ENCODE measurements at places on chromosomes 2 and 18.

DNA sequence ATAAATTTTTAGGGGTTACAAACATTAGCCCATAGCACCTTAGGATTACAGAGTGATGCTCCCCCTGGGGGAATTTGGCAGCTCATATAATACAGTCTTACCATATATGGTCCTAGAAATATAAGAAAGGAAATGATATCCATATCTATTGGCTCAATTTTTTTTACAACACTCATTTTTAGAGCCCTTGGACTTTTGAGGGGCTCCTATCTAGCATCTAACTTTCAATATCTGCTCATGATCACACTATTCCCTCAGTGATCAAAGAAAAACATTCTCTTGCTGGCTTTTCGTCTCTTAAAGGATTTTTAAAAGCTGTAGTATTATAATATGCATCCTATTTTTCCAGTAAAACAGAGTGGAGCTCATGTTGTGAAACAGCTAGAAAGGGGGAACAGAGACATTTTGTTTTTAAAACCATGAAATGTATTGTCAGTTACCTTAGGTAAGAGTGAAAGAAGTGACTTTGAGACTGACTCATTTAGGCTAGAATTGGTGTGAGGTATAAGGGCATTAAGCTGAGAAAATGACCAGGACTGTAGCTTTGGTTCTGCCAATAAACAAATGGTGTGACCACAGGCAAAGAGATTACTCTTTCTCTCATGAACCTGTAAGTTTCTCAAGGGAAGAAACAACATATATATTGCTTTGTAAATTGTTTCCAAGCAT, 65.8 kb downstream of the ALPK2 start:
- no peak for DNase-seq

DNA sequence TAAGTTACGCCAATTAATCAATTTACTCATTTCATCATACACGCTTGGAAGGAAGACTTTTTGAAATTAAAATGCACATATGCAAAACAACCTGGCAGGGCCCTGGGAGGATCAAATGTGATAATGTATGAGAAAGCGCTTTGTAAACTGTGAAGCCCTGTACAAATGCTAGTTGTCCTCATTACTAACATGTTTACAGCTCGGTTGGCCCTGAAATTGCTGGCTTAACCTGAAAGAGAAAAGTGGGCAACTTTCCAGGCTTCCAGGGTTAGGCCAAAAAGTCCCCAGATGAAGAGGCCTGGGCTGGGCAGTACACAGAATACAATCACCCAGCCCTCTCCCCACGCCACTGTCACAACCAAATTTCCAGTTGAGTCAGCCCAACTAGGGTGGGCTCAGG, 60.2 kb downstream of the DNMT3A start:
- no peak for DNase-seq

DNA sequence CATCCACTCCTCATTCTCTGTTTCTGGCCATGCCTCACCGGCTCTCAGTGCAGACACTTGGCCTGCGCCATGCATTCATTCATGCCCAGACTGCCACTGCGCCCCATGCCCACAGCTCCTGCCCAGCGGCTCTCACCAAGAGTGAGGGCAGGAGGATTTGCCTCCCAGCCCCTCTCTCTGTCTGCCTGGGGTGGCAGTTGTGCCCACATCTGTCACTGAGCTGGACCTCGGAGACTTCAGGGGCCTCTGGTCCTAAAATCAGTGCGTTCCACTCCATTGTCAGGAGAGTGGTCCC, 75.1 kb downstream of the CIB4 start:
- no peak for DNase-seq

DNA sequence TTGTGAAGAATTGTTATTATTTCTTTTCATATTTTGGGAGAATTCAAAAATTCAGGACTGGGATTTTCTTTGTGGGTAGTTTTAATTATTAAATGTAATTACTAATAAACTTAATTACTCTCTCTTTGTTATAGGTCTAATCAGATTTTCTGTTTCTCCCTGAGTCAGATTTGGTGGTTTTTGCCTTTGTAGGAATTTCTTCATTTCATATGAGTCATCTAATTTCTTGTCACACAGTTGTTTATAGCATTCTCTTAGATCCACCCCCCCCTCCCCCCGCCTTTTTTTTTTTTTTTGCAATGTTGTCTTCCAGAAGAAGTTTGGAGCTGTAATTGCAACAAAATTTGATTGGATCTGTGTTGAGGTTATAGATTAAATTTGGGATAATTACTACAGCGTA, 26.0 kb upstream of the GALR1 start:
- no peak for DNase-seq

GRCh38 chr2:62704654-62705006, 883 bp upstream of the EHBP1 start:
- no peak for DNase-seq

DNA sequence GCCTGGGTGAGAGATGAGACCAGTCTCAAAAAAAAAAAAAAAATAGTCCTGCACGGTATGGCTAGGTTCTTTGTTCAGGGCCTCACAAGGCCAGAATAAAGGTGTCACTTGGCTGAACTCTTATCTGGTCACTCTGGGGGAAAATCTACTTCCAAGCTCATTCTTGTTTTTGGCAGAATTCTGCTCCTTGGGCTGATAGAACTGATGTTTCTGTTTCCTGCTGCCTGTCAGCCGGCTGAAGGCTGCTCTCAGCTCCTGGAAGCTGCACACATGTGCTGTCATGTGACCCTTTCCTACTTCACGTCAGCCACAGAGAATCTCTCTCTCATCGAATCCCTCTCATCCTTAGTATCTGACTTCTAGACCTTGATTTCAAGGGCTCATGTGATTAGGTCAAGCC, 10.4 kb downstream of the CSRNP3 start:
- no peak for DNase-seq

- peak; percentile 69 for DNase-seq
These were observed 90.7 kb upstream of the CTDP1 start for GRCh38 chr18:79588636-79589481.

DNA sequence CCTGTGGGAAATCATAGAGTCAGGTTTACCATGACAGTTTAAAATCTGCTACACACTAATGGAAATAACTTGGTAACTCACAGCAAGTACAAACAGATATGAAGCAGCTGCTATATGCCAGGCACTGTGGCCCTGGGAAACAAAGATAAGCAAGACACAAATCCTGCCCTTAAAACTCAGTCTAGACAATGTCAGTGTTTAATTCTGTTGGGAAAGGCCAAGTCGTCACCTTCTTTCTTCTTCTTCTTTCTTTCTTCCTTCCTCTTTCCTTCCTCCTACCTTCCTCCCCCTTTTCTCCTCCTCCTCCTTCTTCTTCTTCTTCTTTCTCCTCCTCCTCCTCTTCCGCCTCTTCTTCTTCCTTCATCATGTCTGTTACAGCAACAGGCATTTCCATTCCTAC, 26.8 kb downstream of the PLEK start:
- no peak for DNase-seq

DNA sequence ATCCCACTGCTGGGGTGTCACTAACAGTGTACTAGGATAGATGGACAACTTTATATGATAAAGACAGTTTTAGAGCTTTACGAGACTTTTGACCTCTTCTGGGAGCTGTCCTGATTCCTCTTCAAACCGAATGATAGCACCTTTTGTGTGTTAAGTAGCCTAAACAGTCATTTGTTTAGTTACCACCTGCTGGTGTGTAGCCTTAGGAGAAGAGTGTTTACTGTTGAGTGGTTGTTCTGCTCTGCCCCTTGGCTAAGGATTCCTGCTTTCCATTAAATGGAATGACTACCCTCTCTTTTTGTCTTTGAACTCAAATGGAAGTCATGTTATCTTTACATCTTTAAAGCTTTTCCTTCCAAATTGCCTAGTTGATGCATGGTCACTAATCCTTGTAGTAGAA, 28.0 kb upstream of the MGAT5 start:
- DNase-seq = no peak

GRCh38 chr2:28325567-28326468, 66.8 kb upstream of the FOSL2 start:
- DNase-seq = no peak

GRCh38 chr2:70456585-70457495, 96.8 kb downstream of the TGFA start:
- DNase-seq = no peak

- no peak for DNase-seq
These were observed 45.1 kb upstream of the SCLY start for GRCh38 chr2:238015705-238016104.

GRCh38 chr2:168978461-168978861, 52.7 kb downstream of the ABCB11 start:
- DNase-seq = no peak

DNA sequence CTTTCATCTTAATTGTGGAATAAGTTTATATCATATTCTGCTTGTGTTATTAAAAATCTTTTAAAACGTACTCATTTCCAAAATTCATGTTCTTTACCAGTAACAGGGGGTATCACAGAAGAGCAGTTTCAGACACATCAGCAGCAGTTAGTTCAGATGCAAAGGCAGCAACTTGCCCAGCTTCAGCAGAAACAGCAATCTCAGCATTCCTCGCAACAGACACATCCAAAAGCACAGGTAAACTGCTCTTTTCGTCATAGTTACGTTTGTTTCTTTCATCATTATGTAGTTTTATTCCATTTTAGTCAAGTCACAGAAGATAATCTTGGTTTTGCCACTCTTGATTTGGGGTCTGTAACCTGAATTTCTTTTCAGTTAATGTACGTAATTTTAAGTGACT, 93.5 kb upstream of the KIF5C start:
- no peak for DNase-seq

DNA sequence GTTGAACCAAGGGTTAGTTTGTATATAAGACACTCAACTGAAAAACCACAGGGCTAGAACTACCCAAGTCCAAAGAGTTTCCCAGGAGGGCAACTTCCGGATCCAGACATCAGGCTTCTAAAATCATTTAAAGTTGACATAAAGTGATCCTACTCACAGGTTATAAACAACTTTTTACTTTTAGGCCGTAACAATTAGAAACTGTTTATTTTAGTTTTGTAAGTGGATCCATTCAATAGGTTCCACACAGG, 454.6 kb downstream of the MEIS1 start:
- DNase-seq = no peak

DNA sequence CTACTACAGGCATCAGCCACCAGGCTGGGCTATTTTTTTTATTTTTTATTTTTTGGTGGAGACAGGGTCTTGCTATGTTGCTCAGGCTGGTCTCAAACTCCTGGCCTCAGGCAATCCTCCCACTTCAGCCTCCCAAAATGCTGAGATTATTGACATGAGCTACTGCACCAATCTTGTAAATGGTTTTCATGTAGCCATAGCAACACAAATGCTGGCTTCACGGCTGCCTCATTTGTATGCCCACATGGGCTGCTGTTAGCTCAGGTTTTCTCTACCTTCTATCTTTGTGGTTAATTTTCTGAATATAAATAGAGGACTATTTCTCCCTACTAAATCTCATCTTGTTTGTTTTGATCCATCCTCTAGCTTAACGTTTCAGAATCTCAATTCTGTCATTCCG, 58.2 kb downstream of the PLEKHM3 start:
- DNase-seq = no peak

DNA sequence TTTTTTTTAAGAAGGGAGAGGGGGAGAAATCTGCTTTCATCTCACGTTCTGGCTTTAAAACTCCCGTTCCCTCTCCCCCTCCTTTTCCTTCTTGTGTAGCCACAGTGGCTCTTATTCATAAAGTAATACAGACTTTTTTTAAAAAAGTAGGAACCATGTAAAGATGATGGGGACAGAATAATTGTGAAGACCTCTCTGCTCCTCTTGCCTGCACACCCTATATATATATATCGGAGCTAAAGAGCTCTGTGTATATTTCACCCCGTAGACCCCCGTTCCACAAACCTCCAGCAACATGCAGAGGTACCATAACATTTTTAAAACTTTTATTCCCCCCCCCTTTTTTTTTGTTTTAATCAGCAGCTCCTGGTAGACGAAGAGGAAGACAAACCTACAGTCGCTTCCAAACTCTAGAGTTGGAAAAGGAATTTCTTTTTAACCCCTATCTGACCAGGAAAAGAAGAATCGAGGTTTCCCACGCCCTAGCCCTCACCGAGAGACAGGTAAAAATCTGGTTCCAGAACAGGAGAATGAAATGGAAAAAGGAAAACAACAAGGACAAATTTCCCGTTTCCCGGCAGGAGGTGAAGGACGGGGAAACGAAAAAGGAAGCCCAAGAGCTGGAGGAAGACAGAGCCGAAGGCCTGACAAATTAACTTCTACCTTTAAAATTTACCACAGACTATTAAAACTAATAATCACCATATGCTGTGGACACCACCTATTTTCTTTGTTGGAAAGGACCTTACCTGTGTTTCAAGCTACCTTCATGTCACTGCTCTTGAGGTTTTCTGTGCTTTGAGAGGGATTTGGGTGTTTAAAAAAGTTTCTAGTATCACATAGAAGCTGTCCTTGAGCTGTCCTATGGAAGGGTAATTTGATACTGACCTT, 1.7 kb downstream of the HOXD8 start:
- DNase-seq = no peak

- DNase-seq = no peak
These were observed 59.7 kb upstream of the PDK1 start for GRCh38 chr2:172496160-172496608.

DNA sequence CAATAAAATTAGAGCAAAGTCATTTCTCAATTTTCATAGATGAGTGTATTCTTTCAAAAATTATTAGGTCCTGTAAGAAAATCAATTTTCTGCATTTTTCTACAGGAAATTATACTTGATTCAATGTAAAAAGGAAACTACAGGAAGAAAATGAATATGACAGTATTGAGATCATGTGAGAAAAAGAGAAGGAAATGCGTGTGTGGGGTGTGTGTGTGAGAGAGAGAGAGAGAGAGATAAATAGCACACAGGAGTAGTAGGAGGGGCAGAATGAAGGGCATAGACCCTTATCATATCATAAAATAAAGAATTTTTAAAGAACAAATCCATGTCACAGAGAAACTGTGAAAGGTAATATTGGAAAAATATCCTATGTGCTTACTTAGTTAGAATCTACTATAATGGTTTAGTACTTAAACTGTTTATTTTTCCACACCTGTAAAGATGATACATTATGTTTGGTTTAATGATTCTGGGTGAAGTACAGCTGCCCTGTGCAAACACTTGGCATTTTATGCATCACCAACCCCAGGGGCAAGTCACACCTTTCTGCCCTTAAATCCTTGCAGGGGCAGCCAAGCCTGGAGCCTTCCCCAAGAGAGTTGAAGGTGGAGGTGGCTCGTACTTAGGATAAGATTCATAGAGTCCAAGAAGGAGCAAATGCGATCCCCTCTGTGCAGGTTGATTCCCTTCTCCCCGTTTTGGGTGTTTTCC, 276.4 kb downstream of the TGIF1 start:
- DNase-seq = peak; percentile 66

GRCh38 chr2:50368361-50368760, 663.6 kb downstream of the NRXN1 start:
- no peak for DNase-seq

DNA sequence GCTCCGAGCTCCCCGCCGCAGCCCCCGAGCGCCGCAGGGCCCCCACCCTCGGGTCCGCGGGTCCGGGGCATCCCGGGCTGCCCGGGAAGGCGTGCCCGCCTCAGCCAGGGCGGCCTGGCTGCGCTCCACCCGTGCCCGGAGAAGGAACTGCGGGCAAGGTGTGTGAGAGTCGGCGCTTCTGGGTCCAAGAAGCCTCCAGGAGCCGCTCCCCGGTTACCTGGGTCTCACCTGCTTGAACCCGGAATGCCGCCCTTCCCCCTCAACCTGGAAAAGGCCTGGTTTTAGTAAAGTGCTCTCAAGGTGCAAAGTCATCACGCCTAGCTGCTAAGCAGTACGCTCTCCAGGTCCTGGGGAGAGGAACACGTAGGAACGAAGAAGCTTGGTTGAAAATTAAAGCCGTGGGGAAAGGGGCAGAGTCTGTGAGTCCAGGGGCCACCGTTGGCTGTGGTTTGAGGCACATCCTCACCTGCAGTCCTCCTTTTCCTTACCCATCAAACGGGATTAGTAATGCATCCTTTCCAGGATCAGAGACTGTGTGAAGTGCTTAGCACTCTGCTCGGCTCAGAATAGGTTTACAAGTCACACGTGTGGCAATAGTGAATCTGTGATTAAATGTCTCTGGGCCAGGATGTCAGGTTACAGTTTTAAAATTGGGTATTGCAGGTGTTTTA, 1.2 kb downstream of the ASAP2 start:
- no peak for DNase-seq
